ENCODE measurements at places on chromosomes 4 and X.

DNA sequence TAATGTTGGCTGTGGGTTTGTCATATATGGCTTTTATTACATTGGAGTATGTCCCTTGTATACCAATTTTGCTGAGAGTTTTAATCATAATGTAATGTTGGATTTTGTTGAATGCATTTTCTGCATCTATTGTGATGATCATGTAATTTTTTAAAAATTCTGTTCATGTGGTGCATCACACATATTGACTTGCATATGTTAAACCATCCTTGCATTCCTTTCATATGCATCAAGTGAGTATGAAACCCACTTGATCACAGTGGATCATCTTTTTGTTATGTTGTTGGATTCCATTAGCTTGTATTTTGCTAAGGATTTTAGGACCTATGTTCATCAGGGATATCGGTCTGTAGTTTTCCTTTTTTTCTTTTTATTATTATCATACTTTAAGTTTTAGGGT is 12.1 kb downstream of the HEPH start:
- no peak for DNase-seq

GRCh38 chrX:135489542-135489941 is 30.9 kb upstream of the INTS6L start:
- DNase-seq: no peak

DNA sequence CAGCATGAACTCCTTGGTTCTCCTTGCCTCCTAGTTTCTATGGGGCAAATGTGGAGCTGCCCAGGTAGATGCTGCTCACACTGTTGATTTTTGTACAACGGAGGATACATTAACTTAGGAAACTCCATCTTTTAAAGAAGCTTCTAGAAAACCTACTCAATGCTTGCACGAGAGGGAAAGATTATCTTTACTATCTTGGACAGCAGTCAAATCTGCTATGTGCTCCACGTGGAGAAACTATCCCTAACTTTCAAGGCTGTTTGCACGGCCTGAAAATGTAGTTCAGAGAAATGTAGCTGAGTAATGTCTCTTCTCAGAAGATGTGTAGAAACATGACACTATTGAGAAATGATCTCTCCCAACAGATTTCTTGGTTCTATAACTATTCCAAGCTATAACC is 1530.9 kb upstream of the PABPC4L start:
- DNase-seq: no peak

- DNase-seq: no peak
Observed at GRCh38 chr4:112593438-112594133, 43.1 kb downstream of the ZGRF1 start.

- no peak for DNase-seq
Observed at GRCh38 chrX:39227371-39227770, 426.1 kb downstream of the MID1IP1 start.

- DNase-seq: no peak
Observed at GRCh38 chrX:65696613-65697012, 29.2 kb downstream of the MSN start.

GRCh38 chr4:94226763-94227162 is 19.1 kb downstream of the SMARCAD1 start:
- DNase-seq: no peak

GRCh38 chrX:110146521-110146920 is 143.6 kb downstream of the TMEM164 start:
- DNase-seq: no peak

DNA sequence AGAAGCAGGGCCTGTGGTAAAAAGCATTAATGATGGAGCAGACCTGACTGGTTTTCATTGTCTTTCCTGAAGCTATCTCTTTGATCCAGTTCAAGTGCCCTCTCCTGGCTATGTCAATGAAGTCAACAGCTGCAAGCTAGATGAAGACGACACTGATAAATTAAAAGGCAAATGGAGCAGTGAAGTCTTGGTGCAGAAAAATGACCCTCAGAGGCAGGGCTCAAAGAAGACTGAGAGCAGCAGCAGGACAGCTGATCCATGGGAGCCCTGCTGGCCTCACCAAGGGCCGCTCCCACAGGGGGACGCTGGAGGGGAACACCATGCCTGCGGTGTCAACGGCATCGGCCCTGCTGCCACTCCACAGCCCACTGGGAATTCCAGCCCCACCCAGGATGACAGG is 96.2 kb downstream of the RELL1 start:
- DNase-seq: no peak

- DNase-seq: no peak
Observed at GRCh38 chr4:165686756-165687155, 186.3 kb upstream of the TLL1 start.

DNA sequence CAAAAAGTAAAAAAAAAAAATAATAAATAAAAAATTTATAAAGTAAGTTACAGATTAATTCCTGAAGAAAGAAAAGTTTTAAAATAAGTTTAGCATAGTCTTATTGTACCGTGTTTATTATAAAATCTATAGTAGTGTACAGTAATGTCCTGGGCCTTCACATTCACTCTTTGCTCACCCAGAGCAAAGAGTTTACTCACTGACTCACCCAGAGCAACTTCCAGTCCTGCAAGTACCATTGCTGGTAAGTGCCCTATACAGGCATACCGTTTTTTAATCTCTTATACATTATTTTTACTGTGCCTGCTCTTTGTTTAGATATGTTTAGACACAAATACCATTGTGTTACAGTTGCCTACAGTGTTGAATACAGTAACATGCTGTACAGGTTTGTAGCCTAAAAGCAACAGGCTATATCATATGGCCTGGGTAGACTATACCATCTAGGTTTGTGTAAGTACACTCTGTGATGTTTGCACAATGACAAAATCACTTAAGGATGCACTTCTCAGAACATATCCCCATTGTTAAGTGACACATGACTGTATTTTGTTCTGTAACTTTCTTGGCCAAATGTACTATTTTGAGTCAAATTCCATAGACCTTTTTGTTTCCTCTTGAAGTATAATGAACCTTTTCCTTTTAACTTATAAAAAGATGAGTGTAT is 199.0 kb upstream of the NUDT6 start:
- peak; percentile 12 for DNase-seq

DNA sequence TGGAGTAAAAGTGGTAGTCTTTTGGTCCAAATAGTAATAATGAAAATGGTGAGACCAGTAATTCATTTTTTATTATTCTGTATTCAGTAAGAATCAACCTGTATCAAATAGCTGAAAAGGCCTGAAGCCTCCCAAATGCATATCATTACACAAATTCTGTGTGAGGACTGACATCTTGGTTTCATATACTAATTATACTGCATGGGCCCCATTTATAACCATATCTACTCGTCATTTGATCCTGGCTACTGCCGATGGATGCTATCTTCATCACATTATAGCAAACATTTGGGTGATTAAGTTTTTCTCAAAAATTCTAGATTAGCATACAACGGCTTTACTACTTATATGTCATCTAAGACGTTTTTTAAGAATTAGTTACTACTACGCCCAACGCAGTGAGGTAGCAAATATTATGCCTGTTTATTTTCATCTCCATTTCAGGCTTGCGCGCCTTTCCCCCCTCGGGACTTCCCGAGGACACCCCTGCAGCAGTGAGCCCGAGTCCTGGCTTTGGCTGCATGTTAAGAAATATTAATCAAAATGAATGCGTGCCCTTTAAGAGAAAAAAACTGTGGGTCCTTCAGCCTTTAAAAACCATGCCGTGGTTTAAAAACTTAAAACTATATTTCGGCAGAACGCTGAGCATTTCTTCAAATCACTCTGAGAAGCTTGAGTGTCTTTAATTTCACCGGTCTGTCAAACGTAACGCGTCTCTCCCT is 814 bp upstream of the MMAA start:
- DNase-seq: no peak

DNA sequence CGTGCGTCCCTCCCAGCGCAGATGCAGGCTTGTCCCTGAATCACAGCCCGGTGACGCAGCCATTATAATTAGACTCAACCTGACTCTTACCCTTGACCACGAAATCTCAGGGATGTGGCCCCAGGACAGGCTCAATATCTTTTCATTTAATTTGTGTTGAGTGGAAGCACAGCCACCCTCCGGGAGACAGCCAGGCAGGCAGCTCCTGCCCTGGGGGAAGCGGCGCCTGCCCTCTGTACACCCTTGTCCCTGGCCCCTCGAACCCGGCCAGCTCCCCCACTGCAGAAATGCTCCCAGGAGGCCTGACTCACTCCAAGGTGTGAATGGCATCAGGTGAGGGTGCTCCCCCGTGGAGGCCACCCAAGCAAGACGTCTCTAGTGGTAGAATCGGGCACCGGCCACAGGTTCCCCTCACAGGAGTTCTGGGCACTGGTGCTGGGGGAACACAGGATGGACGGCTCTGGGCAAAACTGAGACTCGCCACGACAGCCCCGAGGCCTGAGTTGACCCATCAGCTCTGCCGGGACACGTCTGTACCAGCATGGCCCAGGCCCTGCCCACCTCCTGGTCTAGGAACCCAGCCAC is 2.7 kb downstream of the CPLX1 start:
- no peak for DNase-seq

DNA sequence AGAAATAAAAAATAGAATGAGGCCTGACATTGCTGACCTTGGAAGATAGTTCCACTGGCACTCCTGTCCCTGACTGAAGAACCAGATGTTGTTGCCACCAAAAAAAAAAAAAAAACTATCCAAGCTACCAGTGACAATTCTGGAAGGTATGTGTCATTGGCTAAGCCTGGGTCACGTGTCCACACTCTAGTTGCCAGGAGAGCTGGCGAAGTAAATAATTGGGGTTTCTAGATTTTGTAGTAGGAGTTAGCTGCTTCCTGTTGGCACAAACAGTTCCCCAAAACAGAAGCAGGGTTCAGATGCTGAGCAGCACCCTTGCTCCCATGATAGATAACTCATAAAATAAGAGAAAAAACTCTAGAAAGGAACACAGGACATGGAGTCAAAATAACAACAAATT is 20.5 kb downstream of the MND1 start:
- no peak for DNase-seq

GRCh38 chr4:45453258-45453853 is 670.5 kb downstream of the GABRG1 start:
- DNase-seq: no peak

GRCh38 chr4:56040842-56041241 is 92.1 kb downstream of the CEP135 start:
- no peak for DNase-seq

- DNase-seq: no peak
Observed at GRCh38 chr4:77990904-77991358, 66.2 kb upstream of the FRAS1 start.

GRCh38 chr4:86497980-86498862 is 95.9 kb upstream of the PTPN13 start:
- no peak for DNase-seq

GRCh38 chrX:65647801-65648200 is 19.7 kb upstream of the MSN start:
- no peak for DNase-seq

DNA sequence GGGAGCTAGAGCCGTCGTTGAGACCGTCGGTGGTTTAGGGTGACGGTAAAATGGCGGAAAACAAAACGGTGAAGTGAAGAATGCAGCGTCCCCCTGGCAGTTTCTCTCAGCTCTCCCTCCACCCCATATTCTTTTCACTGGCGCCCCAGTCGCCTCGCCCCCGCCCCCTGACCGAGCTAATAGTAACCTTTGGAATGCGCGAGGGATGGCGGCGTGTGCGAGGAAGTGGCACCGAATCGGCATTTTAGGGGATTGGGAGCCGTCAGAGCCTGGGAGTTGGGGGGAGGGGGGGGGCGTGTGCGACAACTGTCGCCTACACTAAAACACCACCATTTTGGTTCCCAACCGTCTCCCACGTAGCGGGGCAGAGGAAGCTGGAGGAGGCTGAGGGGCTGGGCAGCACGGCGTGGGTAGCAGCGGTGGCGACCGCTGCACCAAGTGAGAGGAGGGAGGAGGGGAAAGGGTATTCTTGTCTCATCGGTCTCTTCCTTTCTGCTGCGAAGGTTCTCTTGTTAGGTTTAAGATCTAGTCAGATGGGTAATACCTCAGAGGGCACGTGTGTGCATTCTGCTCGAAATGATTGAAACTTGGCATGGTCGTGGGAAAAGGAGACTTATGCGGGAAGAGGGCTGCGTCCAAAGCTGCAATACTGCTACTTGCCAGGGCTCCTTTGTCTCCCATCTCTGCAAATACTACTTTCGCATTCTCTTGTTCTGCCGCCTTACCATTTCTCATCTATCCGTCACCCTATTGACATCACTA is 840 bp downstream of the ZNF711 start:
- DNase-seq: no peak

DNA sequence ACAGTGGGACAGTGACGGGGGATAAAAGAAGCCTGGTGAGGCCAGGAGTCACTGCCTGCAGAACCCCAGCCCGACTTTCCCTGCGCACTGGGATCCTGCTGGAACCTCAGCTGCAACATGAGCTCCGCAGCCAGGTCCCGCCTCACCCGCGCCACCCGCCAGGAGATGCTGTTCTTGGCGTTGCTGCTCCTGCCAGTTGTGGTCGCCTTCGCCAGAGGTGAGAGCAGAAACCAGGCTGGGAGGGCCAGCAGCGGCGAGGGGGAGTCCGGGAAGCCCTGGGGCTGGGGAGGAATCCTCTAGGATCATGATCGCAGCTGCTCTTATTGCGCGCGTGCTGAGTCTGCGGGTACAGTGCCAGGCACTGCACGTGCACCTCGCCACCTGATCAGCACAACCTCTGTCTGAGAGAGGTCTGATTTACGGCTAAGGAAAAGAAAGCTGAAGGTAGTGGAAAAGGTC is at the start of gene PF4V1:
Gene PF4V1, plus strand, starts transcription at position 51 of the 459 bp plus-strand sequence. Its CDS starts 67 bp downstream, at position 118.
- no peak for DNase-seq

DNA sequence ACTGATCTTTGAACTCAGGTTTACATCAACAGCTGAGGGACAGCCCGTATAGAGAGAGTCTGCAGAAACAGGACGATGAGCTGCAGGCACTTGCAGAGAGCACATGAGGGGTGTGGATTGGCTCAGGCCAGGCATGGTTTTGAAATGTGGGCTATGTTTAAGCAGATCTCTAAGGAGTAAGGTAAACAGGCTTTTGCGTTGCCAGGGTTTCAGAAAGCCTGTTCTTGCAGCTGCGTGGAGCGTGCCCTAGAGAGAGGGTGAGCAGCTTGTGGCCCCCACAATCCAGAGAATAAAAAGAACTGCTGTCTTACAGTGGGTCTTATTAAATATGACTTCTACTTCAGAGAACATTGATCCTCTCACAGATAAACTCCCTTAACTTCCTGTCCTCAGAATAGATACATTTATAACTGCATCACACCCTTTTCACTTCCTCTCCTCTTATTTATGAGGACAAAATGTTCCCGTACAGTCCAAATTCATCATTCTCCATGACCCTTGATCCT is 64.1 kb downstream of the TMA16 start:
- no peak for DNase-seq

DNA sequence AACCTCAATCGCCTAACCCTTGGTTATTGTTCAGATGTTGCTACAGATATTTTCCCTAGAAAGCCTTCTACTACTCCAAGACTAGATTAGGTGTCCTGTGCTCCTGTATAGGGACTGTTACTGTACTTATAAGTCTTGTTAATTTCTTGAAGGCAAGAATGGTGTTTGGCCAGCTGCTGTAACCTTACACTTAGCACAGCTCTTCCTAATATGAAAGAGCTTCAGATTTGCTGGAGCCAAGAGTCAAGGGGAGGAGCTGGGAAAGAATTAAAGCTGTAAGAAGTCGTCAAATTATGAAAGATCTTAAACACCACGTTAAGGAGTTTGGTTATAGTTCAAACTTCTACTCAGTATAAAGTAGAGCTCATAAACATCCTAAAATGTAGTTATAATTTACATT is 245.9 kb upstream of the TLL1 start:
- no peak for DNase-seq

GRCh38 chrX:133606990-133607389 is 191.7 kb upstream of the GPC4 start:
- DNase-seq: no peak

All from AG04449 (cell line).